ENCODE measurements at places on chromosomes 4 and X. TPM values are rescaled to one million over a fixed set of nuclear protein-coding genes. Genes with fewer than 3 reads are reported as not detected.

DNA sequence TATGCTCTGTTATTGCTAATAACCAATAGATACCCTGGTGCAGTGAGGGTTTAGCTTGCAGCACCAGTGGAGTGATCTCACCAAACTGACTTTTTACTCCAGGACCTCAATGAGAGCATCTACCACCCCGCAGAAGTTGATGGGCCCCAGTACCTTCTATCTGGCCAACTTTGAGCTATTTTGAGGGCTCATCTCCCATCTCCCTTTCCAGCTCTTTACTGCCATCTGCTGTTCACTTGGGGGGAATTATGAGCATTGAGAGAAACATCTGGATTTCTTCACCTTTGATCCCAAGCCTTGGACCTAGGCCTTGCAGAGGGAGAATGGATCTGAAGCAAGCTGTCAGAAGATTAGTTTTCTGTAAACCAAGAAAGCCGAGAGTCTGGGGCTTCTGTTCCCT, 143.6 kb downstream of the TMEM164 start:
- no peak for DNase-seq

DNA sequence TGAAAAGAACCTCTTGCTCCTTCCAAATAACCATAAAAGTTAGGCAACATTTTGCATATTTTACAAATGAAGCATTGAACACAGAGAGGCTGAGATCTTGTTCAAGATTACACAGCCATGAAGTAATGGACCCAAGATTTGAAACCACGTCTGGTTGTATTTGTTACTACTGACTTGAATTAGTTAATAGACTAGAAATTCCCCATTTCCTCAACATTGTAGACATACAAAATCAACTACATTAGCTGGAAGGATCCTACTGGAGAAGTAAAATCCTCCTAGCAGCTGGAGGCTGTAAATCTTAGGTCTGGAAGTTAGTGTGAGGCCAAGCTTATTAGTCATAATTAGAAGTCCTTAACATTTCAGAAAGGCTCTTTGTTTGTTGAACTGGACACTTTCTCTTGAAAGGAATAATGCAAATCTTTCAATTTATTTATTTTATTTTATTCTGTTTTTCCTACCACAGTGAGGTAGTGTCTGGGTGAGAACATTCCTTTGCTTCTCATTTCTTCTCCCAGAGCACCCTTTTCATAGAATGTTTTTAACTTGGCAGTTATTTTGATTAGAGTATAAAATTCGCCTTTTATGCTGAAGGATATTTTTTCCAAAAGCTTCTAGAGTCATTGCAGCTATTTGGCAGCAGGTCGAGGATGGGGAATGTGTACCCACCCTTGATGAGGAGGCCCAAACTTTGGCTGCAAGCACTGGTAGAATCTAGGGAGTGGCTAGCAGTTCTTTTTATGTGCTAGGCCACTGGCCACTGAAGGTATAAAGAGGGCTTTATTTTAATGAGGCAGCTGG, 62.0 kb upstream of the CLNK start:
- DNase-seq = no peak

GRCh38 chrX:100830547-100830946, 10.4 kb downstream of the CSTF2 start:
- no peak for DNase-seq

DNA sequence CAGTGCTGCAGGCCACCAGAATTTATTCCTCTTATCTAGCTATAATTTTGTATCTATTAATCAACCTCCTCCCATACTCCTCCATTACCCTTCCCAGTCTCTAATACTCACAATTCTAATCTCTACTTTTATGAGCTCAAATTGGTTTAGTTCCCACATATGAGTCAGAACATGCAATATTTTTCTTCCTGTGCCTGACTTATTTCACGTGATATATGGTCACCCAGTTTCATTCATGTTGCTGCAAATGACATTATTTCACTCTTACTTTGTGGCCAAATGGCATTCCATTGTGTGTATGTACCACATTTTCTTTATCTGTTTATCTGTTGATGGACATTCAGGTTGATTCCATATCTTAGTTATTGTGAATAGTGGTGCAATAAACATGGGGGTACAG, 483.5 kb downstream of the ACTRT1 start:
- no peak for DNase-seq

GRCh38 chr4:13918110-13918509, 290.6 kb upstream of the BOD1L1 start:
- DNase-seq = no peak

DNA sequence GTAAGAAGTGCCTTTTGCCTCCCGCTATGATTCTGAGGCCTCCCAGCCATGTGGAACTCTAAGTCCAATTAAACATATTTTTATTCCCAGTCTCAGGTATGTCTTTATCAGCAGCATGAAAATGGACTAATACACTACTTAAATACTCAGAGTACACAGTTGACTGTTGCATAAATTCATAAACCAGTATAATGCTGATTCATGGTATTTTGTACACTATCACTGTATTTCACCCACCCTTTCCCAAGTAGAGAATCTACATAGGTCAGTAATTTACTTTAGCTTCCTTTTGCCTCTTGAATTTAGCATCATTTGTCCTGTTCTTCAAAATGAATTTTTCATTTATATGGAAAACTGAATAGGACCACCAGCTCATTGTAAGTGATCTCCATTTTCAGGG, 58.3 kb upstream of the FHDC1 start:
- DNase-seq = no peak

GRCh38 chrX:41009850-41010846, 75.1 kb upstream of the USP9X start:
- peak; percentile 33 for DNase-seq

- no peak for DNase-seq
Measured at GRCh38 chr4:69881173-69881773, 21.3 kb upstream of the SULT1E1 start.

DNA sequence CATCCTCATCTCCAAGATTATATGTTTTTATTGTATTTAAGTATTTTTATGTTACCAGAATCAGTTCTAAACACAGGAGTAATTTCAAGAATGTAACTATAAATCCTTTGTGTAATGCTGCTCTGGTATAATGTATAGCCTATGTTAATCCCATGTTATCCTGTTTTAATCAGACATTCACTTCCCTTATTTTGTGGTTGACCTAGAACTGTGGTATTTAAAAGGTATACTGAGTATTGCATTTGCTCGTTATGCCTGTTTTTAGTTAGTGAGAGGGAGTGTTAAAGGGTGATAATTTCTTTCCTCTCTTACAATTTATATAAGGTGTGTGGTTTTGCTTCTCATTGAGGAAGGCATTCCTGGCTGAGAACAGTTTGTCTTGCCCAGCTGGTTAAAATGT, 26.2 kb downstream of the MTM1 start:
- no peak for DNase-seq

GRCh38 chr4:57475424-57475823, 365.2 kb upstream of the IGFBP7 start:
- DNase-seq = no peak

DNA sequence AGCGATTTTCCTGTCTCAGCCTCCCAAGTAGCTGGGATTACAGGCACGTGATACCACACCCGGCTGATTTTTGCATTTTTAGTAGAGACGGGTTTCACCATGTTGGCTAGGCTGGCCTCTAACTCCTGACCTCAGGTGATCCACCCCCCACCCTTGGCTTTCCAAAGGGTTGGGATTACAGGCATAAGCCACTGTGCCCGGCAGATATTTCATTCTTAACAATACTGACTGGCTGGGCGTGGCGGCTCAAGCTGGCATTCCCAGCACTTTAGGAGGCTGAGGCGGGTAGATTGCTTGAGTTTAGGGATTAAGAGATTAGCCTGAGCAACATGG, 1.3 kb downstream of the PQBP1 start:
- no peak for DNase-seq

GRCh38 chrX:1493877-1494510, 41.3 kb upstream of the ASMTL start:
- DNase-seq = no peak

DNA sequence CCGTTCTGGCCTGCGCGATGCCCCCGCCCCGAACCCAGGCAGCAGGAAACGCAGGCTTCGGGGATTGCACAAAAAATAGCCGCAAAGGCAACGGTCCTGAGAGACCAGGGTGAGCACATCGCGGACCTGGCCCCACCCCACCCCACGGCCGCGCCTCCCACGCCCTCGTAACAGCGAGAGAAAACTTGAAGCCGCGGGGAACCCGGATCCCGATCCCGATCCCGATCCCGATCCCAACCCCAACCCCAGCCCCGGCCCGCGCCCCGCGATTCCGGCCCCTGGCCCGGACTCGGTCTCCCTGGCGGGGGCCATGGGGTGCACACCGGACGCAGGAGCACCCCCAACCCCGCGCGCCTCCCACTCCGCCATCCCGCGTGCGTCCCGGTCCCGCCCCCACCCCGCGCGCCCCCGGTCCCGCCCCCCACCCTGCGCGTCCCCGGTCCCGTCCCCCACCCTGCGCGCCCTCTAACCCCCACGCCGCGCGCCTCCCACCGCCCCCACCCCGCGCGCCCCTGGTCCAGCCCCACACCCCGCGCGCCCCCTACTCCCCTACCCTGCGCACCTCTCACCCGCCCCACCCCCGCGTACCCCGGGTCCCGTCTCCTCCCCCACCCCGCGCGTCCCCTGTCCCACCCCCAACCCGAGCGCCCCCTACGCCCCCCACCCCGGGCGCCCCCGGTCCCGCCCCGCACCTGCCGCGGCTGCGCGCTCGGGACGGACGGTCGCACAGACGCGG, 29.0 kb downstream of the NOP14 start:
- no peak for DNase-seq

- DNase-seq = no peak
Measured at GRCh38 chr4:96354036-96354712, 514.3 kb downstream of the PDHA2 start.

- no peak for DNase-seq
Measured at GRCh38 chrX:46811121-46811520, 25.7 kb upstream of the RP2 start.

DNA sequence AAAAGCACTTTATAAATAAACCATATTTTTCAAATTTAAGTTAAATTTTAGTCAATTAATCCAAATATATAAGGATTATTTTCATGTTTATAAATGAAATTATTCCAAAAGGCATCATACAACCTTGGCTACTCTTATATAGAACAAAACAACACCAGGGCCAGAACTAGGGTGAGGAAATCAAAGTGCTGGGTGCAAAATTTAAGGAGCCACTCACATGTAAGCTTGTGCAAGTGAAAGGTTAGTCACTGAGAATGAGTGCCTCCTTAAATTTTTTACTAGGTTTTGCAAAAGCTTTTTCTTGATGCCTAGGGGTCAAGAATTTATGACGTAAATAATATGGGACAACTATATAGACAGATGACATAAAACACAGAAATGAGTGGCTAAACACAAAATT, 83.4 kb upstream of the COX18 start:
- no peak for DNase-seq

- no peak for DNase-seq
Measured at GRCh38 chrX:42691196-42691595, 86.8 kb downstream of the PPP1R2C start.

- no peak for DNase-seq
Measured at GRCh38 chr4:1325681-1326635, 21.1 kb upstream of the UVSSA start.

- no peak for DNase-seq
Measured at GRCh38 chr4:42610941-42611340, 46.0 kb downstream of the ATP8A1 start.

- no peak for DNase-seq
Measured at GRCh38 chr4:6892190-6892908, 17.3 kb upstream of the TBC1D14 start.

- no peak for DNase-seq
Measured at GRCh38 chrX:40734971-40735324, 394 bp downstream of the MED14 start.

GRCh38 chrX:69216446-69216845, 51.2 kb upstream of the PJA1 start:
- no peak for DNase-seq

DNA sequence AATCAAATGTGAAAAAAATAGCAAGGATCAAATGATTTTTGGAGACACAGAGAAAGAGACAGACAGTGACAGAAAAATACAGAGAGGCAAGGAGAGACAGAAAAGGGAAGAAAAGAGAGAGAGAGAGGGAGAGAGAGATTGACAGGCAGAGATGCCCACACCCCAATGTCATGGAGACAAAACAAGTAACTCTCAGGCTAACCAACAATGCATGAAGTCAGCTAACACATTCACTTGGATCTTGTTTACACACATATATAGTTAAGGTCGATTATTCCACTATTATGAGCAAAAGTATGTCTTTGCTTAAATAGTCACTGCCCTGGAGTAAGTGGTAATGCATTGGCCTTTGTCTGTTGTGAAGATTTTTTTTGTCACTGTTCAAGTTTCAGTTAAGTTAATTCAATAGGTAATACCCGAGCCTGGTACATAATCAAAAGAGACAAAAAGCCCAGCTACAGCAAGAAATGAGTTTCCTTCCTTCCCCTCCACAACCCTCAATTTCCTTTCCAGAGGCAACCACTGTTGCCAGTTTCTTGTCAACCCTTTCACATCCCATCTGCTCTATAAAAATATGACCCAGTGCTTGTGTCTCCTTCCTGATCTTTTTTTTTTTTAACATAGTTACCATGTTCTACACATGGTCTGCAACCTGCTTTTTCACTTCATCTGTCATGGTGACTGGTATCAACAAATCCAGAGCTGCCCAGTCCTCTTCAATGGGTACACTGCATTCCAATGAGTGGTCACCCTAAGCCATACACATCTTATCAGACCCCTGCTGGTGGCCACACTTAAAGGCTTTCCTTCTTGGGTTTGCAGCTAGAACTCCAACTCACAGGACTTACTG, 52.1 kb downstream of the PROM1 start:
- DNase-seq = no peak

DNA sequence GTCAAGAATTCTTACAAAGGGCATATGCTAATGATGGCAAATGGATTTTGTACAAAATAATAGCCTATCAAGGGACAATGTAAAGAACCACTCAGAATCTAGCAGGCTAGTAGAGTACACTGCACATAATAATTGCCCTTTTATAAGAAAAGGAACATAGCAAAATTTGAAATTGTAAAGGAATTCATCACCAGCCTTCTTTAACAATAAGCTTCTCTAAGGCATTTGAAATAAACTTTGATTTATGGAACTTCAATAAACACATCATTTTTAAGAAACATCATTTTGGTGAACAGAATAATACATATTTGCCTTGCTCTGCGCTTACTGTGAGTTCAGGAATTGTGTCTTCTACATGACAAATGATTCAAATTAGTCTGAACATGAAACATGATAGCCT, 9.7 kb upstream of the ATP10D start:
- no peak for DNase-seq

- DNase-seq = peak; percentile 53
Measured at GRCh38 chr4:118836301-118837120, 585 bp upstream of the SEC24D start.

DNA sequence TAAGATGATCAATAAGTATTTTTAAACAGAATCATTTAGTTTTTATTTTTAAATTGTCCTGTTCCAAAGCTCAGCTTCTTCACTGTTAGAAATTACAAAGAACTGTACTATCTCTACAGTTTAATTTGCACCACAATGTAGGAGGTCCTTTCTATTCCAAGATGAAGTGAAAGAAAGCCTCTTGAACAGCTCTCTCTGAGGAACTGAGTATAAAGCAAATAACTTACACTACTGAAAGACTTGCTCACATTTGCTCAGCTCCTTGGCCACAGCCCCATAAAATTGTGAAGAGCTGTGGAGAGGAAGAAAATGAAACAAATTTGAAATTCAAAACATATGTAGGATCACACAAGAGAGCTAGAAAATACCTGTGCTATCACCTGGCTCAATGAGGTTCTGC, 68.6 kb downstream of the ENPEP start:
- DNase-seq = no peak

NR0B1 gene
- not detected for total RNA-seq

GLOD5 gene
- total RNA-seq = not detected

NDNF gene
- total RNA-seq = 1.5 TPM

MUC7 gene
- not detected for total RNA-seq

MAP7D2 gene
- 0.38 TPM for total RNA-seq

GSX2 gene
- not detected for total RNA-seq

MAGEH1 gene
- total RNA-seq = 38.0 TPM

NPY5R gene
- not detected for total RNA-seq

ALPK1 gene
- 14.8 TPM for total RNA-seq
